Smooth muscle cell of the pulmonary artery (primary cell): ENCODE measurements at places on chromosomes 1 and 21. TPM values are rescaled to one million over a fixed set of nuclear protein-coding genes. Genes with fewer than 3 reads are reported as not detected.

The S100A5 gene
- total RNA-seq: 0.26 TPM in 1 of 2 replicates, not detected in the other

The PAX7 gene
- not detected in 2 replicates for total RNA-seq

The RNPC3 gene
- 3.1 and 4.2 TPM in 2 replicates for total RNA-seq

The KRTAP13-3 gene
- total RNA-seq: not detected in 2 replicates

The SPRR5 gene
- not detected in 2 replicates for total RNA-seq

The APH1A gene
- total RNA-seq: 74.9 and 83.1 TPM in 2 replicates
